IMR-90 (cell line): ENCODE measurements at places on chromosomes 4 and X. TPM values are rescaled to one million over a fixed set of nuclear protein-coding genes. Genes with fewer than 3 reads are reported as not detected.

DNA sequence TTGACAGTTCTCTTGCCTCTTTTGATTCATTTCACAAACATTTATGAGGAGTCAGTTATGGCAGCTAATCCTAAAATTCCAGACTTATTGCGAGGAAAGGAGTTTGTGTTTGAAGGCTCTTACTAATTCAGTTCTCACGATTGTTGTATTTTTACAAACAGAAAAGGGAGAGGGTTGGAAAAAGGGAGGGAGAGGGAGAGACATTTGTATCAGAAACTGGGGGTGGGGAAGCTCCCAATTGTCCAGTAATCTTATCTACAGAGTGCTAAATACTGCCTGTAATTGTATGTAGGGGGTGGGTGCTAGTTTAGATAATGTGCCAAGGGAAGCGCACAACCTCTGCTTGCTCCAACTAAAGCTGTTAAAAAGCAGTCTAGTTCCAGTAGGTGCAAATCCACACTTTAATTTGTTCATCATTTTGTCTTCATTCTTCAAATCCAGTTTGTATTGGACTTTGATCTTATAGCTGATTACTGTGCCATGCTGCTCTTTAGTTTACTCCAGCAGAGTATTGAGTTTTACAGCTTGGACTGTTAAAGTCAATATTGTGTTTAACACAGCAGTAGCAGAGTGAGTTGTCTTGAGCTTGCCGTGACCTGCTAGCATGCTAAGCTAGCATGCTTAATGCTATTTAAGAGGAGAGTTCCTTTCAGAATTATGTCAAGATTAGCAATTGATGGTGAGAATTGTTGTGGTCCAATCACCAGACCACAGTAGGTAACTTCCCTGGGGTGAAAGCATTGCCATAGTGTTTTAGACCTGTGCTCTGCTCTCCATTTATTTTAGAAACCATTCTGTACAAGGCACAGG is 13.9 kb downstream of the FNIP2 start:
- peak; percentile 61 for DNase-seq

DNA sequence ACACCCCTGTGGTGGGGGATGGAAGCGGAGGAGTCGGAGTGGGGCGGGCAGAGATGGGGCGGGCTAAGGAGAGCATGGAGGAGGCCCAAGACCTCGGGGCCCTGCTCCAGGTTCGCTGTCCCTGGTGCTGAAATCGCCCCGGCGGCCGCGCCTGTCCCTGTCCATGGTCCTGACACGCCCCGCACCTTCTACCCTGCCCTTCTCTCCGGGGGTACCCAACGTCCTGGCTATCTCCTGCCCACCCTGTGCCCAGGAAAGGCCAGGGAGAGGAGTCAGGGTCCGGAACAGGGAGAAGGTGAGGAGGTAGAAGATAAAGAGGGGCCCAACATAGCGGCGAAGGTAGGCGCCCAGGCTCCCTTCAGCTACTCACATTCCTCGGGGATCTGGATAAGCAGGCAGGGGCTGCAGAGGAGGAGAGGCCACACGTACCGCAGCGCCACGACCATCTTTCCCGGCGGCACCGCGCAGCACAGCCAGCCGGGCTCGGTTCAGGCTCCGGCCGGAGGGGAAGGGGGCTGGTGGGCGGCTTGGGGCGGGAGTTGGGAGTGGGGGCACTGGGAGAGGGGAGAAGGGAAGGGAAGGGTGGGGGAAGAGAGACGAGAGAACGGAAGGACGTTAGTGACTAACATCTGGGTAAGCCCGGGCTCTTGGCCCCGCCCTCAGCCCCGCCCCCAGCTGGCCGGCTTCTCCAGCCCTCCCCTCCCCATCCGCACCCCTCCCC is 10.4 kb downstream of the L1CAM start:
- DNase-seq, result no peak

- DNase-seq, result peak; percentile 87
These were observed 410 bp upstream of the AMER1 start for GRCh38 chrX:64205735-64206501.

DNA sequence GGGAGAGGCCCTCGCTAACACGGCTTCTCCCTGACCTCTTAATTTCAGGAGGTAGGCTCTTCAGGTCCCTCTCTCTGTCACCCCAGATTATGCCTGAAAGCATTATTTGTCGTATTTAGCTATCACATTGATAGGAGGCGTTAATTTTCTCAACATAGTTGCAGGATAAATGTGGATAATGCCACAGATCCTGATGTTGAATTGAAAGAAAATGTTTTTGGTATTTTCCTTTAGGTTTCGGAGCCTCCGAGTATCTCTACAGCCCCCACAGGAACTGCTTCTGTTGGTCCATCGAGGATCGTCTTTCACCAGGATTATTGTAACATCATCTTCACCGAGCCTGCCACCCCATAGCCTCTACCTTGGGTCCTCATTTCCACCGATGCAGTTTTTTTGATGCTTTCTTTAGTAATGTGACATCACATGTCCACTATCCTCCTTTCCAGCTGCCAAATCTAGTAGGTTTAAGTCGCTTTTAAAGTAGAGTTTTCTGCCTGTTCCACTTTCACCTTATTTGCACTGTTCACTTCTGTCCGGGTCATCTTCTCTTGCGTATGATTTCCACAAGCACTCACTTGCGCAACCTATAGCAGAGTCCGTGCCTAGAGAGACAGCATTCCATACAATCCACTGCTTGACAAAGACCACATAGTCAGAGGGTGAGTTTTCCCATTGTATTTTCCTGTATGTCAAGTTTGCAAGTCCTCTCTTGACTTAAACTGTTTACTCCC is 665 bp downstream of the TIGD2 start:
- DNase-seq, result peak; percentile 95

DNA sequence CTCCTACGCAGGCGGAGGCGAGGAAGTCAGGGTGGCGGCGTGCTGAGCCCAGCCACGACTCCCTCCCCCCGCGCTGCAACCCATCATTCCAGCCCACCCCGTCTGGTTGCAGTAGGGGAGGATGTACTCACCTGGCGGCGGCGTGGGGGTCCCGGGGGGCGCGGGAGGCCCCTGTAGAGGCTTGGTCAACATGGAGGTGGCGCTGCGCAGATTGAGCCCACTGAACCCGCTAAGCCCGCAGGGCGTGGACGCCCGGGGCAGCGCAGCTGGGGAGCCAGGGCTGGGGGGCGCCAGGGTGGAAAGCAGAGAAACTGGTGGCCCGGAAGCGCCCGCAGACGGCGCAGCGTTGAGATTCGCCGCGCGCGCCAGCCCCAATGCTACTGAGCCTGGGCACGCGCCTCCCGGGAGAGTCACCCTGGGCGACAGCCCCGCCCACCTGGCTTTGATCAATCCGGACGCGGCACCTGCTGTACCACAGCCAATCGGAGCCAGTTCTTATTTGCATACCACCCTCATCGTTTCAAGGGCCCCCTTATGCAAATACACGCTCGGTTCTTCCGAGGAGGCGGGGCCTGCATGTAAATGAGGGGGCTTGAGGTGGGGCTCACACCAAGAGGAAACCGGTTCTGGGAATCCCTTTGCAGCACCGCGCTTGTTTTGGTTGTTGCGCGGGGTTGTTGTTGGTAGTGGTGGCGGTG is at the start of gene PIM2:
Gene PIM2 (minus strand): TSS at position 382 of the 698 bp plus-strand sequence. CDS start 190 bp downstream, at position 192.
- peak; percentile 82 for DNase-seq

DNA sequence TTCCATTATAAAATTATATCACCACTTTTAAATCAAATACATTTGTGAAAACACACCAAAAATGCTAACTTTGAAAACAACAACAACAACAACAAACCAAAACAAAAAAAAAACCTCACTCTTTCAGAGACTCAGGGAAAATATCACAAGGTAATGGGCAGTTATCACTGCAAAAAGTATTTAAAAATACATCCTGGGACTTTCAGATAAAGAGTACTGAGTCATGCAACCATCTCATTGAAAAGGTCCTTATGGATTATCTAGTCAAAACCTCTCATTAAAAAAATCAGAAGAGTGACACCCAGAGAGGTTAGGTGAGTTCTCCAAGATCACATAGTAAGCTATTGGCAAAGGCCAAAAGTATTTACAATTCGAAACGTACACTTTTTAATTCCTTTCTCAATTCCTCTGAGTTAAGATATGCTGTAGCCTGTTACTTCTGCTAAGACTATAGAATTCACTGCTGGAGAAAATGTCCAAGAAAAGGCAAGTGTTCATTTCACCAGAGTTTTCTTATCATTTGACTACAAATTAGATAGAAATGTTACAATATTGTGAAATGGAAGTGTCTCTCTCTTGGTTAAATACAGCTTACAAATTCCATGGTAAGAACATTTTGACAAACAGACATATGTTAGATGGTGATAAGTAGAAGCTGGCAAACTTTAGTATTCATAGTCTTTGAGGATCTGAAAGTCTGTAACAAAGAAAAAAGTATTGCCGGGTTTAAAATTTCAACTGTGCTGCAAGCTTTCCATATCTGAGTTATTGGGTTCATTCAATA is 9.3 kb downstream of the STX18 start:
- DNase-seq, result no peak

GRCh38 chr4:184313058-184313581 is 95.4 kb upstream of the ENPP6 start:
- DNase-seq, result no peak

Gene CFP
- total RNA-seq, result under 0.01 TPM in 2 replicates

Gene CT45A5
- not detected in 2 replicates for total RNA-seq
